ENCODE measurements at places on chromosomes 2 and 18.

- no peak for DNase-seq
These were observed 27.1 kb downstream of the HDLBP start for GRCh38 chr2:241288324-241288888.

- no peak for DNase-seq
These were observed 379.6 kb downstream of the HRH4 start for GRCh38 chr18:24840051-24840450.

GRCh38 chr18:42255908-42256765 lies 301.1 kb downstream of the PIK3C3 start:
- no peak for DNase-seq

GRCh38 chr2:148102641-148103040 lies 81.8 kb downstream of the MBD5 start:
- no peak for DNase-seq

- no peak for DNase-seq
These were observed 18.8 kb downstream of the TSHZ1 start for GRCh38 chr18:75229437-75229836.
